A172 (cell line): ENCODE measurements at places on chromosomes 13 and 19. TPM values are rescaled to one million over a fixed set of nuclear protein-coding genes. Genes with fewer than 3 reads are reported as not detected.

The DZIP1 gene
- total RNA-seq, result 23.0 and 35.0 TPM in 2 replicates

The PLEKHJ1 gene
- 172 and 177 TPM in 2 replicates for total RNA-seq

The PTPRH gene
- total RNA-seq, result 12.3 and 18.4 TPM in 2 replicates

The ADAT3 gene
- 2.3 and 3.7 TPM in 2 replicates for total RNA-seq

The SBK2 gene
- total RNA-seq, result 0.38 TPM in 1 of 2 replicates, not detected in the other
